ENCODE measurements at places on chromosomes 1 and 21.

GRCh38 chr1:166730299-166730888 lies 108.9 kb upstream of the POGK start:
- DNase-seq, result no peak

DNA sequence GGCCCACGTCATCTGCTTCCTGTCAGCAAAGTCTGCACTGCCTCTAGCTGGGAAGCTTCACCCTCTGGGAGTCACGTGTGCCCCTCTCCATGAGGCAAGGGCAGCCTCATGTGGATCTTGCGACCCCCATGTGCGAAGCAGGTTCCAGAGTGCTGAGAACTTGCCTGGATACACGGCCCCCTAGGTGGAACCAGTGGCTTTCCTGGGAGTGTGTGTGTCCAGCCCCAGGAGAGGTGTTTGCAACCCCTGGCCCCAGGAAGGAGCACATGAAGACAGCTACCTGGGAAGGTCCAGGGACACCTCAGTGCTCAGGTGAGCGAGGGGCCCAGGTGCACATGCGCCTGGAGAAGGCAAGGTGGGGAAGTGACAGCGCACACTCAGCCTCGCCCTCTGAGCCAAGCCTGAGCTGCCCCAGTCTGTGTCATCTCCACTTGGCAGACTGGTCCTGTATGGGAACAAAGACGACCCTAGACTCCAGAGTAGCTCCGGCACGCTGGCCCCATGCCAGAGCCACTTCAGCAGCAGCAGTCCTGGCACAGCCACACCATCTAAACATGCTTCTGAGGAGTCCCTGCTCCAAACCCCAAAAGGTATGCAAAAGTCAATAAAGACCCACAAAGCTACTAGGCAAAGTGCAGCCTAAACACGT lies 8.9 kb downstream of the LSS start:
- no peak for DNase-seq

- peak; percentile 41 for DNase-seq
Measured at GRCh38 chr21:45031571-45032191, 42.7 kb upstream of the ADARB1 start.

GRCh38 chr1:198667807-198668206 lies 29.0 kb downstream of the PTPRC start:
- no peak for DNase-seq

DNA sequence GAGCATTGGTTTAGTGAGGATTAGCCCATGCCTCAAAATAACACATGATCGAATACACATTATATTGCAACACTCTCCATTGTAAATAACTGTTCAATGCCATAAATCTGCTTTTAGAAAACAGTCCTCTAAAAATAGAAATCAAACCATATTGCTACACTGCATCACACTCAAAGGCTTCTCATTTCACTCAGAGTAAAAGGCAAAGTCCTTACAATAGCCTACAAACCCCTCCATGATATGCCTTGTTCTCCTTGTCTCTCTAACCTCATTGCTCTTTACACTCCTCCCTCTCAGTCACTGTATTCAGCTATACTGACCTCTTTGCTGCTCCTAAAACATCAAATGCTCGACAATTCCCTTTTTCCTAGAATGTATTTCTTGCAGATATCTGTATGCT lies 64.2 kb downstream of the CYYR1 start:
- DNase-seq, result no peak

DNA sequence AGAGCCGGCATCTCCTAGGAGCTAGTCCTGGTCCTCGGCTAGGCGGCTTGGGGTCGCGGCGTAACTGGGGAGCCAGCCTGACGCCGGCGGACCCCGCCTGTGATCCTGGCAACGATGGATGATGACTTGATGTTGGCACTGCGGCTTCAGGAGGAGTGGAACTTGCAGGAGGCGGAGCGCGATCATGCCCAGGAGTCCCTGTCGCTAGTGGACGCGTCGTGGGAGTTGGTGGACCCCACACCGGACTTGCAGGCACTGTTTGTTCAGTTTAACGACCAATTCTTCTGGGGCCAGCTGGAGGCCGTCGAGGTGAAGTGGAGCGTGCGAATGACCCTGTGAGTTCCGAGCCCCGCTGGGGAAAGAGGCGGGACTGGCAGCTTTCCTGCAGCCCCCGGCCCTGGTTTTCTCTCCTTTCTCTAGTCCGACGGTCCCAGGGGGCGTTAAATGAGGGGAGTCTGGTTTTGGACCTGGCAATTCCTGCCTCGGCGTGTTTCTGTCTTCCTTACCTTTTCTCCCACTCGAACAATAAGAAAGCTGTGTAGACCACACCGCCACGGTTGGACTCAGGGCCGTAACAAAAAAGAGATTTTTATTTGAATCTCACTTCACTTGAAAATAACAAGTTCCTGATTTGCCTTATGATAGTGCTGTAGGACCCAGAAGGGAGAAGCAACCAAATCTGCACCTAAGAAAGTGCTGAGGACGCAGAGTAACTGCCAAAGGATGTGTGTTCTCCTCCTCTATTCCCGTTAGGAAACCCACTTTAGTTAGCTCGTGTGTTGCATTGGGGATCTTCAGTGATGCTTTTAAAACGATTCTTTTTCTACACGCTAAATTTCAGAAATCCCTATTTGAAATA lies at the start of gene SPRTN:
Gene SPRTN, plus strand, starts transcription at position 24 of the 859 bp plus-strand sequence. Its CDS starts 91 bp downstream, at position 115.
- no peak for DNase-seq

GRCh38 chr1:4986306-4986705 lies 331.9 kb downstream of the AJAP1 start:
- DNase-seq, result no peak

GRCh38 chr1:110875216-110875731 lies 2.3 kb downstream of the CD53 start:
- DNase-seq, result no peak

DNA sequence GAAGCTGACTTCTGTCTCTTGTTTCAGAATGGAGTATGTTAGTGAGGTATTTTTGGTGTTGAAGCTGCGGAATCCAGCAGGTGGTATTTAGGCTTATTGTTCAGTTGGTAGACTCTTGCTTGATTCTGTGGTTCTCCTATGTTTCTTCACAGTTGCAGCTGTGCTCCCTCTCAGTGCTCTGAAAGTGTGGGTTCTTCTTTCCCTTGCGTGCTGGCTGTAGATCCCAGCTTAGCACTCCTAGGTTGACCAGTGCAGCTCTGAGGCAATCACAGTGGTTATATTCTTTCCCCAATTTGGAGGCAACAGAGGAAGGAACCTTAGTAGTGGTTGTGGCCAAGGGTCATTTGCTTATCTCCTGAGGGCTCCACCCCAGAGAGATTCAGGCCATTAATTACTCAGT lies 269.2 kb upstream of the NRIP1 start:
- no peak for DNase-seq

DNA sequence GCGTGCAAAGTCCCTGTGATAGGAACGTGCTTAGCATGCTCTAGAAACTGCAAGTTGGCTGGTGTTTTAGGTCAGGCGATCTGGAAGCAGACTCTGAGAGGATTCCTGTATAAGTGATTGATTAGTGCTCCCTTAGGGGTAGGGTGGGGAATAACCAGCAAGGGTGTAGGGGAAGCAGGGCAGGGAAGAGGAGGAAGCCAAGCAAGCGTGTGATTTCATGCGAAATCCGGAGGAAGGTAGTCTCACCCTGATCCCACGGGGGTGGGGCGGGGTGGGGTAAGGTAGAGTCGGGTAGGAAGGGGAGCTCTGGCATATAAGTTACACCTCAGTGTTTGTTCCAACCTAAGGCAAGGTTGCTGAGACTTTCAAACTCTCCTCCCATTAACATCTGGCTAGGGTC lies 24.9 kb upstream of the CTPS1 start:
- DNase-seq, result no peak

GRCh38 chr1:88472298-88472697 lies 211.8 kb upstream of the PKN2 start:
- DNase-seq, result no peak

DNA sequence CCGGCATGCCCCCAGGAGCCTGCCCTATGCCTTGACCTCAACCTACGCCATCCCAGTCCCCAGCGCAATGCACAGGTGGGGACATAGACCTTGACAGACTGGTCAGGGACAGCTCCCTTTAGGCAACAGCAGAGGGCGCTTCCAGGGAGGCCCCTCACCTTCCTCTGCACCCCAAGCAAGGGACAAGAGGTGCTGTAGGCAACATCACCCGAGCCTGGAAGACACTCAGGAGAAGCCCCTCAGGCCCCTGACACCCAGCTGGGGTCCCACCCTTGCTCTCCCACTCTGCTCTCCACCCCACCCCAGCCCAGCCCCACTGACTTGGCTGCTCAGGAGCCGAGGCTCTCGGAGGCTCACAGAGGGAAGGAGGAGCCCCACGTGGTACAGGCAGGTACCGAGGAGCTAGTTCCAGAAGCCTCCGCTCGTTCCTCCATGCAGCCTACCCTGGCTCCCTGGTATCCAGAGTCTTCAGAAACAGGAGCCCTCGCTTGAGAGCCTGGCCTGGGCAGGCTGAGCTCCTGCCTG lies 2.4 kb upstream of the WNT3A start:
- peak; percentile 38 for DNase-seq

GRCh38 chr1:43171312-43171875 lies 696 bp downstream of the EBNA1BP2 start:
- DNase-seq, result no peak

DNA sequence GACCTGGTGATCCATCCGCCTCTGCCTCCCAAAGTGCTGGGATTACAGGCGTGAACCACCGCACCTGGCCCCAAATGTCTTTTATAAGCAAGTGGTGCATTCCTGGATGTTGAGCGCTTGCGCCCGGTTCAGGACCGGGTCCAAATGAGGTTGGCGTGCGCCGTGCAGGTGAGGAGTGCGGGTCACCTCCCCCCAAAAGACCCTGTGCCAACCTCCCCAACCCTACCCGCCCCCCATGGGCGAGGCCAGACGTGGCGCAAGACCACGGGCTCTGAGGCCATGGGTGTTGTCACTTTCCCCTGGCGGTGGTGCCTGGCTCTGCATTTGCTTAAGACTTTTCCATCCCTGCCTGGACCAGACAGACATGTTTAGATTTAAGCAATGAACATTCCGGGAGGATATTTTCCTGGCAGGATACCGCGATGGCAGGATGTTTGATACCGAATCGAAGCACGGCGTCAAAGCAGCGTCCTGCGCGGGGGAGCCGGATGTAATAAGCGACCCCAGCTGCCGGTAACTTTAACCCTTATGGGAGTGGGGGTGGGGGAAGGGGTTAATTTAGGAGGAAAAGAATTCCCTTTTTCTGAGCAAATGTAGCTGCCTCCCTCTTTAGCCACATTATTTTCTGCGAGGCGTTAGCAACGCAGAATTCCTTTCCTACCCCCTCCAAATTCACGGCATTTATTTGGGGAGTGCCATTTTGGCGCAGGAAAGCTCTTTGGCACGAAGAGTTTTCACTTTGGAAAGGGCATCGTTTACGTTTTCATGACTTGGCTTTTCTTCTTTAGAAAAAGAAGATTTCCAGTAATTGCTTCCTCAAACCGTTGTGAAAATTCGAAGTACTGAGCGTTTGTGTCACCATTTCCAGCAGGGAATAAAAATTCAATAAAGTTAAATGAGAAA lies 27.8 kb upstream of the RNF187 start:
- DNase-seq, result peak; percentile 92

DNA sequence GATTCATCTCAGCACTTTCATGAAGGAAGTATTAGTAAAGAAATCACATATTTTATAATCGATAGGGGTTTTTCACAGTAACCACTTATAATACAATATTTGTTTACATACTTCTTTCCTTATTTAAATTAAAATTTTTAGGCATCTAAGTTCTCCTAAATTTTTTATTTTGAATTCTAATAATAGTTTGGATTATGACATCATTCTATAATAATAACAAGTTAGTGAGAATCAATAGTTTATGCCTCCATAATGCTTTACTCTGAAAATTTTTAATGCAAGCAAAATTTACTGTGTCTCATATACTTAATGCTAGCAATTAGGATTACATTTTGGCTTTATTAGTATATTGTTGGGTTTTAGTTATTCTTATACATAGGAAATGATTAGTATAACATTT lies 252.2 kb downstream of the ZP4 start:
- no peak for DNase-seq

DNA sequence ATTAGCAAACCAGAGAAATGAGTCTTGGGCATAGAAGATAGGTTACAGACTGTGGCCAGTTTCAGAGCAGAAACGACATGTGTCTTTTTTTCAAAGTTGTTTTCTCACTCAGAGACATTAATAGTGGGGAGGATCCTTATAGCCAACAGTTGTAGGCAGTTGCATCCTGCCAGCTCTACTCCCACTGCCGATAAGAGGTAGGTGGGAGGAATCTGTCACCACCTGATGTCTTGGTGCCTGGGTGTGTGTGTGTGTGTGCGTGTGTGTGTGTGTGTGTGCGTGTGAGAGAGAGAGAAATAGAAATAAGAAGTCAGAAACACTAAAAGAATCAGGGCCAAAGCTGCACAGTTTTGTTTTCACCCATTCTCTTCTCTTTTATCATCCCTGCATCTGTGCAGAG lies 219.5 kb downstream of the ZP4 start:
- no peak for DNase-seq

DNA sequence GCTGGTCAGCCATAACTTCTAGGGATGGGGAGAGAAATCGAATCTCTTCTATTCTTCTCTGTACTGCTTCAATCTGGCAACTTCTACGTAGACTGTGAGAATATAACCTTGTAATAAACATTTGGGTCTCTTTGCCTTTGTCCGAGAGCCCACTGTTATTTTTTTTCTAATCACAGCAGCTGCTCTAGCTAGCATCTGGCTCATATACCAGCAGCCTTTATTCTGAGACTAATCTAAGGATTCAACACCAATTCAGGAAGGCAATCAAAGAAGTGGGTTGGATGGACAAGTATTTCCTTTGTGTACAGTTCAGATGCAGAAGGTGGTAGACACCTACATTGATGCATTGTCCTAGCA lies 15.6 kb downstream of the PCP4 start:
- no peak for DNase-seq

- DNase-seq, result no peak
Measured at GRCh38 chr1:156578055-156578454, 1.5 kb upstream of the TTC24 start.

DNA sequence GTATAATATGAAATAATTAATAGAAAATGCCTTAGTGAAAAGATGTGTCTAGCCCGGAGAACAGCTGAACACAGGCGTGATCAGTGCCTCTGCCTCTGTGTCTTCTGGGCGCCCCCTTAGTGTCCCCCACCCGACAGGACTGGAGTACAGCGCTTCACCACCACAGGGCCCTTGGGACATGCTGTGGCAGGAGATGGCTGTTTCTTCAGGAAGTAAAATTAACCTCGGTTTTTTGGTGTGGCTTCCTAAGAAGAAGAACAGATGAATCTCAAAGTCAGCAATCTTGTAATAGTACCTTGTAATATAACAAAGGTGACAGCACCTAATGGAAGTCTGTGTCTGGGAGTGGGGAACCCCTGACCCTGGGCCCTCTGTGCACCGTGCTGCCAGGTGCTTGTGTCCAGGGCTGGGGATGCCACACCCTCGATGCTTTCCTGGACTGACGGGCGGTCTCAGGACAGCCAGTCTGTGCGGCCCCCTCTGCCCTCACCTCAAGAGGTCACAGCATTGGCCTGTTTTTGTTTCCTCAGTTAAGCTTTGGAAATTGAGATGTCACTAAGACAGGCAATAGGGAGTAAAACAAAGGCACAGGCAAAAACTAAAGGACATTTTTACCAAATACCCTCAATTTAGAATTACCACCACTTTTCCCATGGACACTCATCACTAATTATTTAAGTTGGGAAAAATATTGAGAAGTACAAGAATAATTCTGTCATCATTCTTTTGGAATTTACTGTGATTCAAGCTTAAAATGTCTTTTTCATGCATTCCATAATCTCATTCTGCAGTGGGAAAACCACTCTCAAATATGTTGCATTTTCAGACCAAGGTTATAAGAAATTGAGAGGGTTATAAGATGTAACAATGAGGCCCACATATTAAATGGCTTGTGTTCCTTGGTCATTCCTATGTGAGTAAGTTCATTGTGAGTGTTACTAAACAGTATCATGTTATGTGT lies 79.3 kb downstream of the ADARB1 start:
- DNase-seq, result no peak

All from cerebellar cortex (tissue), 1 donor.